ENCODE measurements at places on chromosomes 1 and 21. TPM values are rescaled to one million over a fixed set of nuclear protein-coding genes. Genes with fewer than 3 reads are reported as not detected.

Gene HP1BP3
- total RNA-seq = 248 TPM

Gene VASH2
- total RNA-seq = 21.6 TPM

Gene NAXE
- 53.7 TPM for total RNA-seq

Gene ATAD3C
- total RNA-seq = 5.8 TPM

Gene PANK4
- total RNA-seq = 35.6 TPM

Gene NPHS2
- 46.4 TPM for total RNA-seq

Gene LMX1A
- total RNA-seq = 0.12 TPM

Gene LCA5L
- 2.0 TPM for total RNA-seq

Gene SUSD4
- 17.2 TPM for total RNA-seq

Gene LRRIQ3
- total RNA-seq = 2.6 TPM

Gene OR2L2
- total RNA-seq = 0.06 TPM

Gene GADD45A
- total RNA-seq = 37.5 TPM

Gene NPPA
- 0.23 TPM for total RNA-seq

Gene WDR47
- 22.0 TPM for total RNA-seq

Gene EPHB2
- 20.8 TPM for total RNA-seq

Gene COL9A2
- total RNA-seq = 18.7 TPM

Gene SRM
- 20.4 TPM for total RNA-seq

Gene ZFP69
- 3.0 TPM for total RNA-seq

Gene RUNX3
- 0.47 TPM for total RNA-seq

Gene AMY1C
- total RNA-seq = not detected

Gene TNFRSF4
- total RNA-seq = 3.3 TPM

Gene ADORA3
- 0.88 TPM for total RNA-seq

Gene S100A5
- total RNA-seq = 0.82 TPM

Gene NBPF26
- total RNA-seq = 41.2 TPM

Gene HSF2BP
- 3.0 TPM for total RNA-seq

Gene LYPD8
- total RNA-seq = not detected

Gene FBXO28
- 42.7 TPM for total RNA-seq

Gene DNALI1
- 10.7 TPM for total RNA-seq

Gene FOXD3
- total RNA-seq = 2.2 TPM

Gene MYBPH
- total RNA-seq = 12.0 TPM

Gene KLHDC9
- 10.7 TPM for total RNA-seq

Gene DFFA
- 39.0 TPM for total RNA-seq

Gene CELA3B
- not detected for total RNA-seq

Gene SLC1A7
- total RNA-seq = 0.23 TPM

Gene CD164L2
- total RNA-seq = 0.35 TPM

Data from metanephros (tissue), 2 donors.